ENCODE measurements at places on chromosomes 4 and X. TPM values are rescaled to one million over a fixed set of nuclear protein-coding genes. Genes with fewer than 3 reads are reported as not detected.

GRCh38 chr4:154545689-154546088 lies 4.5 kb downstream of the PLRG1 start:
- H3K36me3 ChIP-seq: peaks cover 11% of the 10 kb centered on the region
- DNase-seq: no peak
- no peaks in the 10 kb centered on the region for H3K27me3 ChIP-seq
- H3K27ac ChIP-seq: no peak overlapping the region
- no peak overlapping the region for H3K4me3 ChIP-seq
- H3K4me1 ChIP-seq: no peaks in the 10 kb centered on the region

DNA sequence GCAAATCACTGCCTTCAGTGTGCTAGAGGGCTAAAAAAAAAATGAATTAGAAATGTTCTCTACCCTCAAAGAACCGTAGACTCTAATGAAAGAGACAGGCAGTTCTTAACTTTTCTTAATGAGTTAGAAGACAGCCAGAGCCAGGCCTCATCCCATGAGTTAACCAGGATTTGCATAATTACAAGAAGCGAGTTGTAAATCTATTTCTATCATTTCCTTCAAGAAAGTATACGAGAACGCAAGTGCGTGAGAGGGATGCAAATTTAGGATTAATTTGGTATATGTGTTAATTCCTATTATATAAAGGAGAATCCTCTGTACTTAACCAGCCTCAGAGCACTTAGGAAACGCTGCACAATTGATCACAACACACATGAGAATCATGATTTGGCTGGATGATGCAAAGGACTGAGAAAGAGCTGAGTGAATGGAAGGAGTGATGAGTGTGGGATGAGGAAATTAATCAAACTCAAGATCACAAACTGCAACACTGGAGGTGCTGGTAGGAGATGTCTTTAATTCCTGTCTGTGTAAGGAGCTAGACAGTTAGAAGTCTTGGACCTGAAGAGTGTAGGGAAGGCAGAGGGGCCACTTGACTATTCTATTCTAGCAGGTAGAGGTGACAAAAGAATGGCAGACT lies 157.2 kb downstream of the ATP10D start:
- no peaks in the 10 kb centered on the region for H3K36me3 ChIP-seq
- no peak for DNase-seq
- no peak overlapping the region for H3K4me3 ChIP-seq
- no peaks in the 10 kb centered on the region for H3K27me3 ChIP-seq

DNA sequence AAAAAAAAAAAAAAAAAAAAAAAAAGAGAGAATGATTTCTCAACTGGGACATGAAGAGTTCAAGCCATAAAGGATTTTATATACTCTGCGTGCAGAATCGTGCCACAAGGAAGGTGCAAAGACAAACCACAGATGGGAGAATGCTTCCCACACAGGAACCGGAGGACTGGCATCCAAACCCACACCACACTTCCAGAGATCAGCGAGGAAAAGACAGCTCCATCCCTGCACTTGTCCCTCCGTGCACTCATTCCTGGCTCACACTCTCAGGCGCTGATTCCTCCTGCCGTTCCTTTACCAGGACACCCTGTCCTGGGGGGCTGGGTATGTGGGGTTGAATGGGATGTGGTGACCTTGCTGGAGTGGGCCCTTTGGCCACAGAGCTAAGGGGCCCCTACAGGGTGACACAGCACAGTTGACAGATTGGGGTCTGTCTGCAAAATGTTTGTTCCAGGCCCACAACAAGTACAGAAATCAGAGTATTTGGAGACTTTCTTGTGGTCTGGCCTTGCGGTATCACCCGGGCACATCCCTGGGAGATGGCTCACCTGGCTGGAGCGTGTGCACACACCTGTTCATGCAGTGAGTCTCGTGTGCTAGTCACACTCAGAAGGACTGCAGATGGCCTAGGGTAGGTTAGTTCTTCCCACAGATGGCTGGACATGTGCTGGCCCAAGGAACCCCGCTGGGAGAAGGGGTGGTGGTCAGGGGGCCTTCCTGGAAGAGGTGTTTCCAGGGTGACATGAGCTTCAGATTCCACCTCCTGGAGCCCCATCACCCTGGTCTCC lies 55.4 kb upstream of the GPR78 start:
- H3K36me3 ChIP-seq: no peaks in the 10 kb centered on the region
- no peak overlapping the region for H3K27ac ChIP-seq
- no peak for DNase-seq
- no peaks in the 10 kb centered on the region for H3K4me1 ChIP-seq

GRCh38 chr4:147530723-147531122 lies 49.8 kb downstream of the EDNRA start:
- no peaks in the 10 kb centered on the region for H3K4me1 ChIP-seq
- no peak for DNase-seq
- H3K27ac ChIP-seq: no peak overlapping the region
- H3K27me3 ChIP-seq: no peaks in the 10 kb centered on the region

DNA sequence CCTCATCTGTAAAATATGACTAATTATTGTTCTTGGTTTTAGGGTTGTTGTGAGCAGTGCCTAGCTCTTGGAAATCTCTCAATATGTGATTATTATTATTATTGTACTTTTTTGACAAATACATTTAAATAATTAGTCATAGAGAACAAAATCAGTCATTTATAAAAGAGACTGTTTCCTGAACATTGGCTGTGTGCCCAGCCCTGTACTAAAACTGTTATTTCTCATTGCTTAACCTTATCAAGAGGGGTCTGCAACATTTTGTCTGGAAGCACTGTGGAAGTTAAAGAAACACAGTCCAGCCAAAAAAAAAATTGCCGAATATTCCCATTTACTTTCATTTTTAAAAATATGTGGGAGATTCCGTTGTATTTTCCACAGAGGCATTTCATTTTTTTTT lies 989.2 kb upstream of the SLIT2 start:
- no peaks in the 10 kb centered on the region for H3K4me1 ChIP-seq
- no peak overlapping the region for H3K27ac ChIP-seq
- H3K27me3 ChIP-seq: no peaks in the 10 kb centered on the region
- no peaks in the 10 kb centered on the region for H3K36me3 ChIP-seq

GRCh38 chr4:168150420-168151050 lies 58.2 kb downstream of the ANXA10 start:
- no peak overlapping the region for H3K27ac ChIP-seq
- no peaks in the 10 kb centered on the region for H3K4me1 ChIP-seq
- H3K27me3 ChIP-seq: no peaks in the 10 kb centered on the region
- no peak for DNase-seq

- H3K4me1 ChIP-seq: no peaks in the 10 kb centered on the region
- H3K27me3 ChIP-seq: no peaks in the 10 kb centered on the region
- no peak for DNase-seq
- H3K4me3 ChIP-seq: no peak overlapping the region
Measured at GRCh38 chr4:112199041-112199440, 32.5 kb upstream of the AP1AR start.

DNA sequence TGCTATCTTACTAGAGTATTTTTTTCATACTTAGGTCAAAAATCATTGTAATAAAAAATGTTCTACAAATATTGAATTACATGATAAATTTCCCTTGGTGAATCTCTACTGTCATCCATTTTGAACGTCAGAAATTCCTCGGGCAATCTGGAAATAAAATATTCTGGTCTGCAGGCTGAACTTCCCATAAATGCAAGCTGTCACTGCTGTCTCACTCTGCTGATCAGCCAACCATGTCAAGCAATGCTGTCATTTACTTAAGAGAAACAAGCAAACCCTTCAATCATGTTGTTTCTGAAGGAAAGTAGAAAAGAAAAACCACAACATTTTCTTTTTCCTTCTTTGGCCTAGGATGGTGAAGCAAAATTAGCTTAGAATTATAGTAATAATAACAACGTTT lies 514.2 kb upstream of the GALNT7 start:
- DNase-seq: no peak
- H3K27me3 ChIP-seq: no peaks in the 10 kb centered on the region
- no peak overlapping the region for H3K4me3 ChIP-seq

DNA sequence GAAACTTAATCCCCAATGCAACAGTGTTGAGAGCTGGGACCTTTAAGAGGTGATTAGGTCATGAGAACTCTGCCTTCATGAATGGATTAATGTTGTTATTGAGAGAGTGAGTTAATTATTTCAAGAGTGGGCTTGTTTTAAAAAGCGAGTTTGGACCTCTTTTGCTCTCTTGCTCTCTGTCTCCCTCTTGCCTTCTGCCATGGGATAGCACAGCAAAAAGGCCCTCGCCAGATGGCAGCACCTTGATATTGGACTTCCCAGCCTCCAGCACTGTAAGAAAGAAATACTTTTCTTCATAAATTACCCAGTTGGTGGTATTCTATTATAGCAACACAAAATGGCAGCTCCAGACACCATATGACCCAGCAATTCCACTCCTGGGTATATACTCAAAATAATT lies 7.0 kb upstream of the ATP6AP2 start:
- no peak overlapping the region for H3K4me3 ChIP-seq
- no peak overlapping the region for H3K27ac ChIP-seq
- H3K4me1 ChIP-seq: no peaks in the 10 kb centered on the region
- no peaks in the 10 kb centered on the region for H3K36me3 ChIP-seq
- no peak for DNase-seq

DNA sequence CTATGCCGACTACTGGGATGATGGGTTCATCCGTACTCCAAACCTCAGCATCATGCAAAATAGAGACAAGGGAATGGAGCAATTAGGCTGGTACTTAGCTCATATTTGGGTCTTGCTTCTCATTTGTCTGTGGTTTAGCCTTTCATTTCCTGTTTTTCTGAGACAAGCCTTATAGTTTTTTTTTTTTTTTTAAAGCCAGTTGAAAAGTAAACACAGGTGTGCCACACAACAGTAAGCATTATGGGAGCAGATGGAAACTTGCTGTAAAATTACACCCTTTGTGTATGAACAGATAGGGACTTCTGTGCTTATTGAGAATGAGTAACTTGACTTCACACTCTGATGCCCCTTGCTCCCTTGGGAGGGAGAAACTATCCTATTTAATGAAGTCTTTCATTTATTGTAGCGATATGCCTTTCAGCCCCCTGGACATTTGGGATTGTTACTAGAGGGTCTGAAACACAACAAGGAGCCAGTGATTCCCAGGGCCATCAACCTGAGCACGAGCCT lies 13.7 kb downstream of the RASSF6 start:
- H3K36me3 ChIP-seq: no peaks in the 10 kb centered on the region
- no peaks in the 10 kb centered on the region for H3K27me3 ChIP-seq
- no peak for DNase-seq
- H3K4me1 ChIP-seq: no peaks in the 10 kb centered on the region
- no peak overlapping the region for H3K27ac ChIP-seq

DNA sequence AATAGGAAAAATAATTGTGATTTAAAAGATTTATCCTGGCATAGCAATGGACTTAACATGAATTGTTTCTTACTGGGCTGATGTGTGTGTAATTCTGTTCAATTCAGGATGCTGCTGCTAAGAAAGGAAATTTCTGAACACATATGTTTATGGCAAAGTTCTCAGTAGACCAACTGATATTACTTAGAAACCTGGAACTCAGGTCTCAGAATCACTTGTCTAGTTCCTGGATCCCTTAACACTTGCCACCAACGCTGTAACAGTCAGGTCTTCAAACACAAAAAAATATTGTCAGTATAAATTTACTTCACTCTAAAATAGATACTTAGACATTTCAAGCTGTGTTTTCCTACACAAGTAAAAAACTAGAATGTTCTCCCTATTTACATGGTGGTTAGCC lies 5.5 kb downstream of the CASP3 start:
- H3K4me1 ChIP-seq: peaks cover 9% of the 10 kb centered on the region
- H3K4me3 ChIP-seq: no peak overlapping the region
- no peaks in the 10 kb centered on the region for H3K36me3 ChIP-seq
- DNase-seq: no peak
- no peaks in the 10 kb centered on the region for H3K27me3 ChIP-seq

DNA sequence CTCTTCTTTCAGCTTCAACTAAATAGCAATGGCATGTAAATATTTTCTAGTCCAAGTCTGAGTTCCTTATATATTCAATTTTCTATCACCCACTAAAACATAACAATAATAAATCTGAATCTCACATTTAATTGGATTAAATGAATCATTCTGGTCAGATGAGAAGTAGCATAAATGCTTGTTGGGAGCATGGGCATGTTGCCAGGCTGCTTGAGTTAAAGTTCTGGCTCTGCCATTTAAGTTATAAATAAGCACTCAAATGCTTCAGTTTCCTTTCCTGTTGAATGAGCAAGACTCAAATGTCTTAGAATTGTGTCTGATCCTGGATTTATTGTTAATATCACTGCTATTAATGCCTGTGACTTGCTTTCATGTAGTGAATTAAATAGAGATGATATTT lies 496.3 kb downstream of the STPG2 start:
- H3K4me3 ChIP-seq: no peak overlapping the region
- no peak for DNase-seq
- no peaks in the 10 kb centered on the region for H3K27me3 ChIP-seq
- no peaks in the 10 kb centered on the region for H3K4me1 ChIP-seq
- H3K36me3 ChIP-seq: no peaks in the 10 kb centered on the region

GRCh38 chr4:174056959-174057358 lies 226.5 kb downstream of the FBXO8 start:
- no peak overlapping the region for H3K4me3 ChIP-seq
- DNase-seq: no peak
- no peaks in the 10 kb centered on the region for H3K4me1 ChIP-seq

DNA sequence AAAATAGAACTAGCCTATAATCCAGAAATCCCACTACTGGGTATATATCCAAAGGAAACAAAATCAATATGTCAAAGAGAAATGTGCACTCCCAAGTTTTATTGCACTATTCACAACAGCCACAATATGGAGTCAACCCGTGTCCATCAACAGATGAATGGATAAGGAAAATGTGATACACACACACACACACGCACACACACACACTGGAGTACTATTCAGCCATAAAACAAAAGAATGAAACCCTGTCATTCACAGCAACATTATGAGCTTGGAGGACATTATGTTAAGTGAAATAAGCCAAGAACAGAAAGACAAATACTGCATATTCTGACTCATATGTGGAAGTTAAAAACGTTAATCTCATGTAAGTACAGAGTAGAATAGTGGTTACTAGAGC lies 5.8 kb upstream of the FHL1 start:
- H3K4me3 ChIP-seq: no peak overlapping the region
- no peaks in the 10 kb centered on the region for H3K36me3 ChIP-seq
- H3K27ac ChIP-seq: no peak overlapping the region

DNA sequence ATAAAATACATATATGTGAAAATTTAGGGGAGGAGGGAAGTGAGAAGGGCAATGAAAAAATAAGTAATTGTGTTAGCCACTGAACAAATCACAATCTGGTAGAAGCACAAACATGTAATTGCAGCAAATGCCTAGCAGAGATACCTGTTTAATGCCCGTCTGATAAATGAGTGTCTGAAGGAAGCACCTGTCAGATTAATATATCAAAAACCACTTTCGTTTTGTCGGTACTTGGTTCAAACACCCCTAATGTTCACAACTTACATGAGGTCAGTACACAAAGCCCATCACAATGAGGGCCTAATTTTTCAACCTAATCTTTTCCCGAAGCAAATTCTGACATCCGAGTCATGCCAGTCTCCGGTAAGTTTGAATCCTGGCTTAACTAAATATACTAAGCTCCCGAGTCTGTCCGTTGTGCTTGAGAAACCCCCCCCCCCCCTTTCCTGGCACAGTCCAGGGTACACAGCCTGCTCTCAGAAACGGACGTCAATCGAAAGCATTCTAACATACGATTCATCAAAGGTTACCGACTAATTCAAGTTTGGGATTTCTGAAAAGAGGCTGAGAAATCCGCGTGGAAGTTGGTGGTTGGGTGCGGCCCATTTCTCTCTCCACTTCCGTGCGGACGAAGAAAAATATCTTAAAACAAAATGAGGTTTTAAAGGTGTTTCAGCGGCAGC lies 758 bp downstream of the SDAD1 start:
- H3K36me3 ChIP-seq: peaks cover 3% of the 10 kb centered on the region
- DNase-seq: no peak
- no peaks in the 10 kb centered on the region for H3K27me3 ChIP-seq
- peak overlapping the region; percentile 76 for H3K27ac ChIP-seq
- H3K4me1 ChIP-seq: peaks cover 6% of the 10 kb centered on the region
- H3K4me3 ChIP-seq: peak overlapping the region; percentile 91

PCYT1B gene
- total RNA-seq: 13.0 TPM

P2RY4 gene
- total RNA-seq: 0.06 TPM

ZFP92 gene
- total RNA-seq: 1.8 TPM

NPY2R gene
- 0.39 TPM for total RNA-seq

FAM47A gene
- not detected for total RNA-seq

Measured in spinal cord (tissue), 10 donors.